RPMI7951 (cell line): ENCODE measurements at places on chromosomes 1 and 21.

GRCh38 chr1:200081969-200082245, 54.4 kb downstream of the NR5A2 start:
- no peak for DNase-seq

DNA sequence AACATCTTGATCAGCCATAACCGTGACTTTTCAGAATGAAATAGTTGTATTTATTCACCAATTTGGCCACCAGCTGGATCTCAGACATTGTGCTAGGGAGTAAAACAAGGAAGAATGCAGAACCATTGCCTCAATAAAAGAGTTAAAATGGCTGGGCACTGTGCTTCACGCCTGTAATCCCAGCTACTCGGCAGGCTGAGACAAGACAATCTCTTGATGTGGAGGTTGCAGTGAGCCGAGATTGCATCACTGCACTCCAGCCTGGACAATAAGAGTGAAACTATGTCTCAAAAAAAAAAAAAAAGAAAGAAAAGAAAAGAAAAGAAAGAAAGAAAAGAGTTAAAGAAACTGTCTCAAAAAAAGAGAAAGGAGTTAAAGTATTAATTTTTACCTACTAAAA, 199.5 kb downstream of the TPR start:
- DNase-seq = no peak

GRCh38 chr1:31335007-31335406, 37.9 kb downstream of the FABP3 start:
- peak; percentile 48 for DNase-seq

GRCh38 chr1:225577241-225577640, 75.7 kb downstream of the ENAH start:
- no peak for DNase-seq

DNA sequence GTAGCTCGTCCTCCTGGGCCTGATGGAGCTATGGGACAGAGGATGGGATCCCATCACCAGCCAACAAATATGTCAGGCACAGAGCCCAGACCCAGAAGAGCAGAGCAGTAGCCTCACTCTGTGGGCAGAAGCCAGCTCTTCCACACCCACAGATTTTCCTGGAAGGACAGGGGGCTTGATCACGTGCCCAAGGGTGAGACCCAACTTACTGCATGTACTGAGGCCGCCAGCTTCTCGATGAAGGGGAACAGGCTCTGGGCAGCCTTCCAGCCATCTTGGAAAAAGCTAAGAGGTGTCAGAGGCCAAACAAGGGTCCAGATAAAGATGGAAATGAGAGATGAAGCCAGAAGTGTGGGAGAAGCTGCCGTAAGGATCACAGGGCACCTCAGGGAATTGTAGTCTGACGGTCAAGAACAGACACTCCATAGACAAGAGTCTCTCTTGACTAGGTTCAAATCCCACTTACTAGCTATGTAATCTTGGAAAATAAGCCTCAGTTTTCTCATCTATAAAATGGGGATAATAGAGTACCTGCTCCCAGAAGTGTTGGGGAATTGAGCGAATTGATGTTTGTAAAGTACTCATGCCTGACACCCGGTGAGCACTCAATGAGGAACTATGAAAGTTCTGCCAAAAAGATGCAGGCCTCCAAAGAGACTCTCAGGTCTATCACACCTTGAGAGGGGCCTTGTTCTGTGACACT, 17.0 kb upstream of the TCEA3 start:
- DNase-seq = no peak

DNA sequence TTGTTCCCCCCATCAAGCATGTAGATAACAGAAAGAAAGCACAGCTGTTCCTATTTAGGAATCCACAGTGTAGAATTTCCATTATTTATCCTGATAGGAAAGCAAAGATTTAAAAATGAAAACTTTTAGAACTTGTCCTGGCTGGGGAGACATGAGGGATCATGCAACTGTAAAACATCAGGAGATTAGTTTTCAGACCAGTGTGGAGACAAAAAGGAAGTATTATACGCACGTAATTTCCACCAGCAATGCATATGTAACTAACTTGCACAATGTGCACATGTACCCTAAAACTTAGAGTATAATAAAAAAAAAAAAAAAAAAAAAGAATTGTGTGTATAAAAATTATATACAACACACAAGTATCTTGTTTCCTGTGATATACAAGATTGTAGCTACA, 172.4 kb downstream of the NEGR1 start:
- DNase-seq = no peak

- DNase-seq = no peak
Observed at GRCh38 chr1:222525951-222526350, 22.0 kb downstream of the HHIPL2 start.

DNA sequence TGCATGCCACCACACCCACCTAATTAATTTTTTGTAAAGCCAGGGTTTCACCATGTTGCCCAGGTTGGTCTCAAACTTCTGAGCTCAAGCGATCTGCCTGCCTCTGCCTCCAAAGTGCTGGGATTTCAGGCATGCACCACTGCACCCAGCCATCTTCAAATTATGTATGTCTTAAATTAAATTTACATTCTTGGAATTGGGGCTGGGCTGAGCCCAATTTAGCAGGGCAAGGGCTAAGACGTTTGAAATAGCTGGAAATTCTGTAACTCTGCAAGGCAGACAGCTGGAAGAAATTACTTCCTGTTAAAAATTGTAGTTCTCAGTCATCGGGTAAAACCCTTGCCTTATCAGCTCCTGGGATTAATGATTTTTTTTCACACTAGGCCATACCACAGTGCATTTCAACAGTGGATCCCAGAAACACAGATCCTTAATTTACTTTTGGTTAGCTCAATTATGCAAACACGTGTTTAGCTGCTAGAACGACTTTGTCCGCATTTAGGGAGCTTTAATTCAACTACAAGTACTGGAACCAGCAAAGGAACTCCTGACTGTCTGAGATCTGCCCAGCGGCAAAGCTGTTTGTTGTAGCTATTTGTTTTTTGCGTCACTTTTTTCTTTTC, 83.3 kb downstream of the OLFML3 start:
- DNase-seq = no peak

DNA sequence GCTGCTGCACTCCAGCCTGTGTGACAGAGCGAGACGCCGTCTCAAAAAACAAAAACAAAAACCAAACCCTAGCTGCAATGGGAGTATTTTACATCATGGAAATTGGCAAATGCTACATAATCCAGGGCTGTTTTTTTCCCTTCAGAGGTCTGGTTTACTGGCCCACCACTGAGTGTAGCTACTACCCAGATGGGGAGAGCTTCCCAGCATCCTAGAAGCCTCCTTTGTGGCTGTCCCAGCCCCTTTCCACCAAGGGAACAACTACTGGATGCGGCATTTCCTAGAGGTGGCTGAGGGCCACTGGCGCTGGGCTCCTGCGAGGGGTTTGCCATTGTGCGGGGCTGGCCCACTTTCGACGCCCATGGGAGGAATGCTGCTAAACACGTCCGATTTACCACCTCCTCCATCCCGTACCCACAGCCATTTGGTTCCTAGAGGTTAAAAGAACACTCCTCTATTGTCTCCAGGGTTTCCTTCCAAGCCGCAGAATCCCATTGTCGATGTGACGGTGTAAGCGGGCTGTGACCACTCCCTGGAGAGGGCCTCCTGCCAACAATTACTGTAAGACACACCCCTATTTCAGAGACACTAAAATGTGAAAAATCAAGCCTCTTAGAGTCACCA, 55.4 kb downstream of the RUNX3 start:
- no peak for DNase-seq
